Dermis microvascular lymphatic vessel endothelial cell (primary cell): ENCODE measurements at places on chromosomes 7 and 10. TPM values are rescaled to one million over a fixed set of nuclear protein-coding genes. Genes with fewer than 3 reads are reported as not detected.

Gene CNTNAP2
- total RNA-seq: 0.25 and 2.8 TPM in 2 replicates

- no peak for DNase-seq
Observed at GRCh38 chr10:5532307-5532605, 7.5 kb downstream of the CALML3 start.

- DNase-seq: no peak
Observed at GRCh38 chr7:31778296-31778695, 91.3 kb downstream of the PPP1R17 start.

Gene MSMB
- total RNA-seq: not detected in 2 replicates

Gene GIMAP8
- total RNA-seq: 103 and 157 TPM in 2 replicates

GRCh38 chr10:78784546-78784945 is 284.2 kb upstream of the ZMIZ1 start:
- DNase-seq: no peak

DNA sequence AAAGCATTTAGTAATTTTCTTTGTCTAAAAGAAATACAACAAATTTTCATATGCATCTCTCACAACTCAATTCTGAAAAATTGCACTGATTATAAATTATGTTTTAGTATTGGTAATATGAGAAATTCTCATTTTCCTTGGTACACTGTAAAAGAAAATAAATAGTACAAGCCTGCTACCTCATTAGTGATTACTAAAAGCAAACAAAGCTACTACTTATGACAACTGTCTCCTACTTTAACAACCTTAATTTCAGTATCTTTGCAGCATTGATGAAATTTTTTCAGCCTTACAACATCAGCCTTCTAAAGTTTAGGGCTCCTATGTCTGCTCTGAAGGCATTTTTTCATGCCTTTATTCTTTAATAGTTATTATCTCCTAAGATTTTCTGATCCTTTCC is 65.7 kb downstream of the MINDY3 start:
- no peak for DNase-seq

Gene RAB19
- 0.26 TPM in 1 of 2 replicates, not detected in the other for total RNA-seq

GRCh38 chr10:48429309-48429708 is 122.8 kb downstream of the MAPK8 start:
- DNase-seq: no peak

DNA sequence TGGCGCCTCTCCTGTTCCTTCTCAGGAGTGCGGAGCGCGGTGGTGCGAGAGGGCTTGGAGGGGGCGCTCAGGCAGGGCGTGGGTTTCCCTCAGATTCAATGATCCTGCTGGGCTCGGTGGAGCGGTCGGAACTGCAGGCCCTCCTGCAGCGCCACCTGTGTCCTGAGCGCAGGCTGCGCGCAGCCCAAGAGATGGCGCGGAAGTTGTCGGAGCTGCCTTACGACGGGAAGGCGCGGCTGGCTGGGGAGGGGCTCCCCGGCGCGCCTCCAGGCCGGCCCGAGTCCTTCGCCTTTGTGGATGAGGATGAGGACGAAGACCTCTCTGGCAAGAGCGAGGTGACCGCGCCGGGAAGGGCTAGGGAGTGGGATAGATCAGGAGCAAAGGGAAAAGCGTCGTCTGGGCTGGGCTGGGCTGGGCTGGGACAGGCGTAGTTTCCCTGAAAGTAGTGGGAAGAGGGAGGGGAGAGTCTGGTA is 17.0 kb downstream of the FAM131B start:
- peak; percentile 50 for DNase-seq

DNA sequence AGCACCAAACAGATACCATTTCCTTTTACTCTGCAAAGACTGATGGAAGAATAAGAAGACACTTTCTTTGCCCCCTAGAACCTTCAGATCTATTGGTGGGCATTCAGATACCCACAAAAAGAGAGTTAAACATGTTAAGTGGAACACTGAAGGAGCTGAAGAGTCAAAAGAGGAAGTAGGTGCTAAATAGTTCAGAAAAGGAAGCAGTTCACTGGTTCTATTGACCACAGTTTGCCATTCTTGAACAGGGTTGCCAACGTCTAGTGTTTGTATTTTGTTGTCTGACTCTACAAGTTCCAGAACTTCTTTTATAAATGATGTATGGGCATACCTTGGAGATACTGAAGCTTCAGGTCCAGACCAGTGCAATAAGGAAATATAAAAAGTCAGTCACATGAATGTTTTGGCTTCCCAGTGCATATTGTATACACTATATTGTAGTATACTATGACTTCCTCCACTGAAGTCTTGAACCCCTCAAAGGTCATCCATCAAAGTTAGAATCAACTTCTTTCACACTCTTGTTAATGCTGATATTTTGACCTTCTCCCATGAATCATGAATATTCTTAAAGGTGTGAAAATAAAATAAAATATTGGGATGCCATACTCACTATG is 47.5 kb upstream of the AGR3 start:
- DNase-seq: no peak

Gene GPR141
- total RNA-seq: 0.13 TPM in 2 replicates

- peak; percentile 14 for DNase-seq
Observed at GRCh38 chr10:73940634-73941221, 29.8 kb downstream of the PLAU start.

Gene VENTX
- not detected in 2 replicates for total RNA-seq

DNA sequence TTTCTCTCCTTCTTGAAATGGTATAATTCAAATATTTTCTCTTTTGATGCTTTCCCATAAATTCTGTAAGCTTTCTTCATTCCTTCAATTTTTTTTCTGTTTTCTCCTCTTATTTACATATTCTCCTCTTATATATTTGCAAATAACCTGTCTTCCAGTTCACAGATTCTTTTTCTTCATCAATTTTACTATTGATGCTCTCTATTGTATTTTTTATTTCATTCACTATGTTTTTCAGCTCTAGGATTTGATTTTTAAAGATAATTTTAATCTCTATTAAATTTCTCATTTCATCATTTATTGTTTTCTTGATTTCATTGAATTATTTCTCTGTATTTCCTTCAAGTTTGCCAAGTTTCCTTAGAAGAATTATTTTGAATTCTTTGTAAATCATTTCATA is 54.0 kb upstream of the PRPS1L1 start:
- DNase-seq: no peak

- DNase-seq: no peak
Observed at GRCh38 chr10:101630633-101630920, 42.5 kb downstream of the DPCD start.

- DNase-seq: no peak
Observed at GRCh38 chr10:14366760-14367159, 36.0 kb upstream of the FRMD4A start.

DNA sequence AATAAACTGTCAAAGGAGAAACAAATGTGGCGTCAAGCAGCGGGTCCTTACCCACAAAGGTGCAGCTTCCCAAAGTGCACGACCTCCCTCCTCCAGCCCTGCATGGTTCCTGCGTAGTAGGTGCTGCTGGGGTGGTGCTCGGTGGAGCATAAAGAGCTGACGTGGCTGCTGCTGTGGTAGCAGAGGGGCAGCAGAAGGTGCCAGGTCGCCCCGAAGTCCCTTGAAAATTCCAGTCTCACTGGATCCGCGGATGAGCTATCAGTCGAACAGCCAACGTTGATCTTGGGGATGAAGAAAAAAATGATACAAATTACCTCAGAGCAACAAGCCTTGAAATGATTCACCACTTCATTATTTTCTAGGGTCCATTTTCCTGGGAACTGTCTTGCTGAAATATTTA is 105.0 kb upstream of the SLC26A5 start:
- no peak for DNase-seq

Gene IDI2
- total RNA-seq: not detected in 2 replicates

DNA sequence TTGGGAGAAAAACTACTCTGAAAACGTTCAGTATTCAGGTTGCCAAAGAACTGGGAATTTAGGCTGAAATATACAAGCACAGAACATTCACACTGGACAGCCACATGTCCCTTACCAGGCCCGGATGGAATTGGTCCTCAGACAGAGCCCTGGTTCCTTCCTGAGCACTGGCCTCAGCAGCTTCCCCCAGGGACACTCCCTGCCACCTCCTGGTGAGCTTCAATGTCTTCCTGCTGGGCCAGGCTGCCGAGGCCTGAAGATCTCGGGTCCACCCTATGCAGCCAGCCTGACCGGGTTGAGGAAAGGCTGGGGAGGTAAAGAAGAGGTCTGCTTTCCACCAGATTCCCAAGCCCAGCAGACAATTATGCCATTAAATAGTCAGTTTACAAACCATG is 24.8 kb downstream of the LEP start:
- DNase-seq: no peak

GRCh38 chr10:52779541-52780390 is 7.2 kb upstream of the MBL2 start:
- DNase-seq: peak; percentile 20

- no peak for DNase-seq
Observed at GRCh38 chr10:1119501-1119900, 63.3 kb downstream of the WDR37 start.

Gene TAS2R3
- 0.26 and 0.89 TPM in 2 replicates for total RNA-seq

DNA sequence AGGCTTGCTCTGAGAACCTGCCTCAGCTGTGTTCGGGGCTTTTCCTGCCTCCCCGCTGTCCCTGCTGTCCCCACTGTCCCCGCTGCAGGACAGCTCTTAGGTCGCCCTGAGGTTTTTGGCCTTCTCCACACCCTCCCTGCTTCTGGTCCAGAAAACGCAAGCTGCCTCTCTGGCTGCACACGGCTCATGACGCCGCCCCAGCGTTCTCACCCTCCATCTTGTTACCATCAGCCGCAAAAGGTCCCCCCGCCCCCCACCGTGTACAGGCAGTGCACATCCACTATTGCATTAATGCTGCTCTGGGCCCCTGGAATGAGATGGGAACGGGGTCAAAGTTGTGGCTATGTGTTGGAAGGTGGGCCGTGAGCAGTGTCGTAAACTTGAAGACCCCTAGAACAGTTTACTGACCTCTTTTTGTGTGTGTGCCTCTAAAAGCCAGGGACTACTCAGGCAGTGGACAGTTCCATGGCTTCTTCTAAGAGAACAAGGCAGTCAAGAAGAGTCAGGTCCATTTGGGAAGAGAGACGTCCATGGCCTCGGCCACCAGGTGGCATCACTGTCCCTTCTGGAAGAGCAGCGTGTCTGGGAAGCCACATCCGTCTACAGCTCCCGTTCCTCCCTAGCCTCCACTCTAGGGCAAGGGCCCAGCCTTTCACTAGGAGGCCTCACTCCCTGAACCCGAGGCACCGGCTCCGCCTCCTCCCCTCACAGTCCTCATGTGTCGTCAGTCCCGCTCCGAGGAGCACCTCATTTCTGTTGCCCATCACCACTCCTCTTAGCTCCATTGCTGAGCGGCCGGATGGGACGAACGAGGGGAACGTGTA is 38.5 kb upstream of the MKRN1 start:
- peak; percentile 68 for DNase-seq

DNA sequence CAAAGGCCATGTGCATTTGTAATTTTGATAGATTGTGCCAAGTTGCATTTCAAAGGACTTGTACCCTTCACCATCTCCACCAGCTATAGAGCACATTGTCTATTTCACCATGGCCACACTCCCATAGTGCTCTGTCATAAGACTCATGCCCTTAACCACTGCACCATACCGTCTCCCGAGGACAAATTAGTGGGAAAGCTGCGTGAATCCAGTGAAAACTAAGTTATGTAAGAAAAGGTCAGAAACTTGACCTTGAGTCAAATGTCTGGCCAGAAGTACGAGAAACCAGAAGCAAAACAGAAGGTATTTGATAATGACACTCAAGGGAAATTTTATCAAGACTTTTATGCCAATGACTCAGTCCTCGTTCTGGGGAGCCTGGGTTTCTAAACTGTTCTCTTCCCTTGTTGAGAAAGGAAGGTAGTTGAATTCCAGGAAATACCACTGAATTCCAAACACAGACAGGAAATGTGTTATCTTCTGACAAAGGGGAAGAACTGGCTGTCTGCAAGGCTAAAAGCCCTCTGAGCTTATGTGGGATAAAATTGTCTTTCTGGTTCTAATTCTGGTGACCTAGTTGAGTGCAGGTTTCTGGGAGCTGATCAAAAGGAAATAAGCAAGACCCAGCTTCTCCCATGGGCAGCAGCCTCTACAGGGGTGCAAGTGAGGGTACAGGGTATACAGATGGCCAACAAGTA is 49.7 kb downstream of the CDK1 start:
- DNase-seq: peak; percentile 97

DNA sequence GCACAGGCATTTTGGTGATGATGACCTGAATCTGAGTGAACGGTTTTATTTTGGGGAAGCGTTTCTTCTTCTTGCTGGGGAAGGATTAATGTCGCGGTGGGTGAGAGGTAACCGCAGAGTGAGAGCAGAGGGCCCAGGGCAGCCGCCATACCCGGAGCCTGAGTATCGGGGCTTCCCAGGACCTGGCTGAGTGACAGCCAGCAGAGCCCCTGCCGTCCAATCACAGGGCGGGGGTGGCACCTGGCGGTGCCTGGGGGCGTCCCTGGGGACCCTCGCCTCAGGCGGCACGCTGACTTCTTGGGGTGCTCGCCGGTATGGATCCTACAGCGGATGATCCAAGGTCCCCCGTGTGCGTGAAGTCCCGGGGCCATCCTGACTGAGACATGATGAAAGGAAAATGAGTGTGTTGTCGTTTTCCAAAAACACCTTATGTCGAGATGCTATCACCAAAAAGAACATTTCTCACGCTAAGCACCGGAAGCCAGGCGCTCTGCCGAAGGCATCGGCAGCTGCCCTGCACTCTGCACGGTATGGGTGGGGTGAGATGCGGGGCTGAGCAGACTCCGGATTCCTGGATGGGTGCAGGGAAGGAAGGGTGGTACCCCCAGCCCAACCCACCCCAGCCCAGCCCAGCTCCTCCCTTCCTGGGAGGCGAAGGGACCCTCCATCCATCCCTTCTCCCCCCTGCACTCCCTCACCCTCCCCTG is 227.9 kb upstream of the SHH start:
- DNase-seq: no peak

GRCh38 chr7:7231000-7231399 is 48.7 kb downstream of the C1GALT1 start:
- no peak for DNase-seq

- DNase-seq: no peak
Observed at GRCh38 chr10:56912043-56912442, 551.0 kb upstream of the ZWINT start.

Gene WAC
- total RNA-seq: 37.1 and 43.4 TPM in 2 replicates

Gene POU6F2
- not detected in 2 replicates for total RNA-seq

DNA sequence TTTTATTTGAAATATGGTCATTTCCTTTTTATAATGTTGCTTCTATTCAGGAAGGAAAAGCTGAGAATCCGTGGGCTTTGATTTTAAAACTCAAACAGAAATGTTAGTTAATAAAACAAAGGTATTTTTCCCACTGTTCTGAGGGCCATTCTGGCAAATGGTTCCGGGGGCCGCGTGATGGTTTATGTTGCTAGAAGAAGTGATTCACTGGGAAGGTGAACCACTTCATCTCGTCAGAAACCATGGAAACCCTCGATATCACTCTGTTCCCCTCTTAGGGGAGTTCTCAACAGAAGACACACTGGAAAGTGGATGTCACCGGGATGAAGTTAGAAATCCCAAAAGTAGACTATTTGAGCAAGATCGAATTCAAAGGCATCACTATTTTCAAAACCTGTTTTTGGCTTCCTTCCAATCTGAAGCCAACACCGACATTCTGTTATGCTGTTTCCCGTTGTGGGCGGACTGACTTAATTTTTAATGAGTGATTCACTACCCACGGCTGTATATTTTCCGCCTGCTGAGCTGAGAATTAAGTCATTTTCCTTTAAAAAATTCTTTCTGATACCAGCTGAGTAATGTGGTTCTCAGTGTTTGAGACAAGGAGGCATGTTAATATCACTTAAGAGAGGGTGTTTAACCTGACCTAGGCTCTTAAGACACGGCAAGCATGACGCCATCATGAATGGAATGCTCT is 84.1 kb downstream of the PTPRE start:
- DNase-seq: peak; percentile 93

Gene TRPV5
- total RNA-seq: not detected in 2 replicates
